ENCODE measurements at places on chromosomes 16 and 17.

DNA sequence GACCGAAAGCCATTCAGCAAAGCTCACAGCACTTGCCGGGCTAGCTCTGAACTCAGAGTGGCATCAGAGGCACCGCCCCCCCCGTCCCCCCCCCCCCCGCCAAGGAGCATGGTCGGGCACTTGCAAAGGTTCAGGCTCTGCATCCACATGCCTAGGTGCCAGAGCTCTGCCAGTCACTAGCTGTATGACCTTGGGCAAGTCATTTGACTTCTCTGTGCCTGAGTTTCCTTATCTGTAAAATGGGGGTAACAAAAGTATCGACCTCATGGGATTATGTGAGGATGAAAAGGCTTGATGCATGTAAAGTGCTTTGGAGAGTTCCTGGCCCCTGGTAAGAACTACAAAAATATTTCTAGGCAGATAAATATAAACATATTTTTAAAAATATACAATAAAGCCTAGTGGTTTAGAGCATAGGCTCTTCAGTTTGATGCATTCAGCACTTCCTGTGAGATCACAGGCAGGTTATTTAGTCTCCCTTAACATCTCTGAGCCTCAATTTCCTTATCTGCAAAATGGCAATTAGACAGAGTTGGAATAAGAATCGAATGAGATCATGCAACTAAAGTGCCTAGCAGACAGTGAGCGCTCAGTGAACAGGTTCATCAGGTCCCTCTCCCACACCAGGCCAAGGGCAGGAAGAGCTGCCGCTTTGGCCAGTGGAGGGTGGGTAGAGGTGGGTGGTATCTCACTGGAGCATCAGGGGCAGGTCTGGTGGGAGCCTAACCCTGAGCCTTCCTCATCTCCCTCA lies 117.2 kb downstream of the CYLD start:
- no peak for DNase-seq

DNA sequence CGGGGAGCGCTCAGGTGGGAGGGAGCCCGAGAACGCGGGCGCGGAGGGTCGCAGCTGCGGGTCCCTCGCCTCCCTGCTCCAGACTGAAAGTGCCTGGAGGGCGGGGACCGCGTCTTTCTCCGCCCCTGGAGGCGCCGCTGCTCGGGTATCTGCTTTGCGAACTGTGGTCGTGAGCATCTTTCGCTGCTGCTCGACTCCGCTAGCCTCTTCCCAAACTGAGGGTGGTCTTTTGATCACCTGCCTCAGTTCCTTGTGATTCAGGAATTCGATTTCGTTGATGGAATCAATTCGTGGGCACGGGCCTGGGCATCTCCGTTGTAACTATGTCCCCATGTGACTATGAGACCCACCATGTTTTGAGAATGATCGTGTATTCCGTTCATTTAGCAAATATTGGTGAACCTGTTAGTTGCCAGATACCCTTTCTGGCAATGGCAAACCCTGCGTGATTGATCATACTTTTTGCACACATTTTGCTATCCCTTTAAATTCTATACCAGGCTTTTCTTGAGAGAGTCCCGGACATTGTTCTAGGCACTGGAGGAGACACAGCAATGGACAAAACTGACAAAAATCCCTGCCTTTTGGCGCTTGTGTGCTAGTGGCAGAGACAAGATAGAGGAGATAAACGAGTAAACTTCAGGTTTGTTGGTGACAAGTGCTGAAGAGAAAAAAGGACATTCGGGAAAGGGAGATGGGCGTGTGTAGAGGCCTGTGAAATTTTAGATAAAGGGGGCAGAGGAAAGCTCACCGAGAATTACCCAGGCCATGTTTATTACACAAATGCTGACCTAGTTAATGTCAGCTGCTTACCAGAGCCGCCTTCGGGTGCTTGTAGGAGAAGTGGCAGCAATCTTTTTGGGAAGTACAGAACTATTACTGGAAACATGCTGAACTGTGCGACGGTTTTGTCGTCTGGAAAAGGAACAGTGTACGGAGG lies 948 bp downstream of the UTP18 start:
- no peak for DNase-seq

GRCh38 chr17:29615492-29616299 lies 7.0 kb downstream of the CORO6 start:
- peak; percentile 82 for DNase-seq

DNA sequence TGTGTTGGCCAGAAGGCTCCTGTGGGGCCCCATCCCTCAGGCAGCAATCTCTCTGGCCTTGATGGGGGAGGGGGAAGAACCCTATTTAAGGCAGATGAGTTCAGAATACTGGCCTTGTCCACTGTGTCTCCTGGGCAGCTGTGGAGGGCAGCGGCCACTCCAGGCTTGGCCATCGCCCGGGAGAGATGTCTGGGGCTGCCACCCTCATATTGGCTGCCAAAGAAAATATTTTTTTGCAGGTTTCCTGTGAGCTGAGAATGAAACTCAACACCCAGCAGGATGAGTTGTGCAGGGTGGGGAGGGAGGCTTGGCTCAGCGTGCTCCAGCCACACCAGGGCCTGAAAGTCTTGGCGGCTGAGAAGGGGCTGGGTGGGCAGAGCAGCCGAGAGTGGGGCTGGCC lies 14.4 kb upstream of the TIMP2 start:
- DNase-seq, result no peak

DNA sequence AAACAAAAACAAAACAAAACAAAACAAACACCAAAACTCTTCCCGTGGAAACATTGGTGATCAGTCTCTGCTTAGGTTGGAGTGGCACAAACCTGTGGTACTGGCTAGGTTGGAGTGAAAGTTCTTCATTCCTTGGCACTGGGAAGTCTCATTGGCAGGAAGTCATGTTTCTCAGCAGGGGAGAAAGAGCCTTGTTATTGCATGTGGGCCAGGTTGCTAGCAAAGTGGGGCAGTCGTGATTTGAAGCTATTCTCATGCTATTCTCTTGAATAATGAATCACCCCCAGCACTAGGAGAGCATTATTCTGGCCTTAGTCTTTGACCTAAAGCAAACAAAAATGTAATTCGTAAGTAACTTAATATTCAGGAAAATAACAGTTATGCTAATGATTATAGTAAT lies 24.3 kb upstream of the B4GALNT2 start:
- DNase-seq, result no peak

DNA sequence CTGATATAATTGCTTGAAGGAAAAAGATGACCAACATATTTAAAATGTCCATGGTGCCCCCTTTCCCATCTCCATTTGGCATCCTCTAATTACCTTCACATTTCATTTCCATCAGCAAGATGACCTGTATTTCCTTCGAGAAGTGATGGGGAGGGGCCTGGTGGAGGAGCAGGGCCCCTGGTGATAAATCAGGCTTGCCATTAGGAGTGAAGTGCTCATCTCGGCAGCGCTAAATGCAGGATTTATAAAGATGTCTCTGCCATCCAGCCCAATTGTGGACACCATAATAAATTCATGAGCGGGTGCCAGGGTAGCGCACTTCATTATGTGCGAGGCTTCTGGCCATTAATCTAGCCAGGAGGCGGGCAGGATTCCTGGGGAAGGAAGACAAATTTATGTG lies 101.5 kb upstream of the IRX6 start:
- no peak for DNase-seq

DNA sequence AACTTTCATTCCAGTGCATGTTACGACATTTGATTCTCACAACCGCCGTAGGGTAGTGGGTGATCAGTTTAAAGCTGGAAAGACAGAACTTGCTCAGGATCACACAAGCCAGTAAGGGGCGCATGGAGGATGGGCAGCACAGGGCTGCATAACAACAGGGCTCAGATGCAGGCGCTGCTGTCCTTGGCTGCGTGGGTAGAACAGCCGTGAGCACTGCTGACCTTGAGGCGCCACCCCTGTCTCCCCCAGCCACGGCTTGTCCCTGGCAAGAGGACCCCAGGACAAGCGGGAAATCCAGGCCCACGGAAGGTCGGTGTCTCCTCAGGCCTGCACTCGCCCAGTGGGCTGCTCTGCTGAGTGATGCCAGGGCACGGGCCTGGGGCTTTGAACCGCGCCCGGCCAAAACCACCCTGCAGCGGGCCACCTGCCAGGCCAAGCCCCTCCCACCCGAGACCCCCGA lies 84.7 kb downstream of the LMF1 start:
- no peak for DNase-seq

GRCh38 chr17:289409-289808 lies 63.2 kb downstream of the RPH3AL start:
- no peak for DNase-seq

DNA sequence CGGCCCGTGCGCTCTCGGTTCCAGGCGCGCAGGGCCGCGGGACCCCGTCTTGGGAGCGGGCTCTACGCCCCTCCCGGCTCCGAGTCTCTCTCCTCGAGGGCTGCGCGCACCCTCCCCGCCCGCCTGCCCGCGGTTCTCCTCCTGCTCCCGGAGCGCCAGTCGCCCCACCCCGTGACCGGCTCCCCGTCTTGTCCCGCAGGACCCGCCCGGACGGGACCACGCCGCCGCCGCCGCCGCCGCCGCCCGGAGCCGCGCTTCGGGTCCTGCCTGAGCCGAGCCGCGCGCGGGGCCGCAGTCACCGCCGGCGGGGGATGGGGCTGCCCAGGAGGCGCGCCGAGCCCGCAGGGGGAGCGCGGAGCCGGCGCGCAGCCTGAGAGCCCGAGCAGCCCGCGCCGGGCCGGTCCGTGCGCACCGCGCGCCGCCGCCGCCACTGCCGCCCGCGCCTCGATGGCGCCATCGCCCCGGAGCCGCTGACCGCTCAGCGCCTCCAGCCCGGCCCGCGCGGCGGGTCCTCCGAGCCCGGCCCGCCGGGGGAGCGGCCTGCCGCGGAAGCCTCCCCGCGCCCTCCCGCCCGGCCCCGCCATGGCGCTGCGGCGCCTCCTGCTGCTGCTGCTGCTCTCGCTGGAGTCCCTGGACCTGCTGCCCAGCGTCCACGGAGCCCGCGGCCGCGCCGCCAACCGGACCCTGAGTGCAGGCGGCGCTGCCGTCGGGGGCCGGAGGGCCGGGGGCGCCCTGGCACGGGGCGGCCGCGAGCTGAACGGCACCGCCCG lies at the start of gene SHISA6:
Gene SHISA6 (plus strand): TSS at position 373 of the 770 bp plus-strand sequence.
- no peak for DNase-seq

GRCh38 chr17:77882481-77883212 lies 75.9 kb upstream of the TNRC6C start:
- DNase-seq, result peak; percentile 70

- DNase-seq, result peak; percentile 10
Observed at GRCh38 chr16:56013962-56014552, 138.9 kb upstream of the CES5A start.
